Immature natural killer cell (primary cell): ENCODE measurements at places on chromosomes 5 and 9.
A peak's percentile ranks its signal among the peaks of the same experiment; 100 is the strongest.

- H3K4me1 ChIP-seq, result peaks cover 8% of the 10 kb centered on the region
- DNase-seq, result peak; percentile 60
- peak within 1 kb of the TSS; percentile 87 for H3K4me3 ChIP-seq
- peak within 1 kb of the TSS; percentile 90 for H3K27ac ChIP-seq
- no peaks in the 10 kb centered on the region for H3K36me3 ChIP-seq
- peaks cover 5% of the 10 kb centered on the region for H3K27me3 ChIP-seq
Measured at GRCh38 chr9:86098824-86099700, at the start of gene GOLM1. TSS of gene GOLM1 (minus strand) at chr9:86099558. CDS start at chr9:86079320, 20,238 bp downstream.

GRCh38 chr5:107696498-107696897 lies 25.8 kb upstream of the EFNA5 start:
- no peaks in the 10 kb centered on the region for H3K36me3 ChIP-seq
- H3K27me3 ChIP-seq, result peaks cover 1% of the 10 kb centered on the region
- no peak overlapping the region for H3K27ac ChIP-seq
- H3K4me1 ChIP-seq, result no peaks in the 10 kb centered on the region
- no peak for DNase-seq

- no peak for DNase-seq
- H3K36me3 ChIP-seq, result no peaks in the 10 kb centered on the region
- H3K4me1 ChIP-seq, result no peaks in the 10 kb centered on the region
- no peak overlapping the region for H3K4me3 ChIP-seq
Measured at GRCh38 chr9:124179196-124180071, 78.3 kb upstream of the NEK6 start.

- H3K27ac ChIP-seq, result no peak overlapping the region
- DNase-seq, result no peak
- no peaks in the 10 kb centered on the region for H3K36me3 ChIP-seq
- H3K4me1 ChIP-seq, result no peaks in the 10 kb centered on the region
- H3K4me3 ChIP-seq, result no peak overlapping the region
Measured at GRCh38 chr5:23823521-23823920, 316.1 kb downstream of the PRDM9 start.

- H3K36me3 ChIP-seq, result no peaks in the 10 kb centered on the region
- peaks cover 4% of the 10 kb centered on the region for H3K27me3 ChIP-seq
- peak; percentile 45 for DNase-seq
- peaks cover 30% of the 10 kb centered on the region for H3K4me1 ChIP-seq
Measured at GRCh38 chr9:33446240-33446945, 1.0 kb downstream of the AQP3 start.

GRCh38 chr9:120507936-120508510 lies 71.9 kb downstream of the CDK5RAP2 start:
- H3K27ac ChIP-seq, result no peak overlapping the region
- peaks cover 5% of the 10 kb centered on the region for H3K4me1 ChIP-seq
- no peak for DNase-seq
- peaks cover 2% of the 10 kb centered on the region for H3K27me3 ChIP-seq
- H3K36me3 ChIP-seq, result peaks cover 32% of the 10 kb centered on the region

- H3K4me1 ChIP-seq, result no peaks in the 10 kb centered on the region
- DNase-seq, result no peak
- H3K27me3 ChIP-seq, result peaks cover 1% of the 10 kb centered on the region
- H3K4me3 ChIP-seq, result no peak overlapping the region
- no peaks in the 10 kb centered on the region for H3K36me3 ChIP-seq
Measured at GRCh38 chr5:127418367-127418766, 99.1 kb upstream of the PRRC1 start.

GRCh38 chr9:69857131-69857530 lies 36.5 kb downstream of the CFAP95 start:
- H3K4me1 ChIP-seq, result no peaks in the 10 kb centered on the region
- H3K27ac ChIP-seq, result no peak overlapping the region
- no peaks in the 10 kb centered on the region for H3K36me3 ChIP-seq
- no peaks in the 10 kb centered on the region for H3K27me3 ChIP-seq
- no peak overlapping the region for H3K4me3 ChIP-seq
- no peak for DNase-seq

DNA sequence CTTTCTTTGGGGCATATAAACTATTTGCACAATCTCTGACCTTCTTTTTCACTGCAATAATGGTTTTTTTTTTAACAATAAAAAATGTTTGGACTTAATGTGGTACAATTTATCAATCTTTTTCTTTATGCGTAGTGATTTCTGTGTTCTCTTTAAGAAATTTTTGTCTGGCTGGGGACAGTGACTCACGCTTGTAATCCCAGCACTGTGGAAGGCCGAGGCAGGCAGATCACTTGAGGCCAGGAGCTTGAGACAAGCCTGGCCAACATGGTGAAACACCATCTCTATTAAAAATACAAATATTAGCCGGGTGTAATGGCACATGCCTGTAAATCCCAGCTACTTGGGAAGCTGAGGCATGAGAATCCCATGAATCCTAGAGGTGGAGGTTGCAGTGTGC lies 72.3 kb downstream of the STK32A start:
- no peak overlapping the region for H3K27ac ChIP-seq
- no peaks in the 10 kb centered on the region for H3K4me1 ChIP-seq
- no peak for DNase-seq
- no peaks in the 10 kb centered on the region for H3K27me3 ChIP-seq
- no peak overlapping the region for H3K4me3 ChIP-seq

DNA sequence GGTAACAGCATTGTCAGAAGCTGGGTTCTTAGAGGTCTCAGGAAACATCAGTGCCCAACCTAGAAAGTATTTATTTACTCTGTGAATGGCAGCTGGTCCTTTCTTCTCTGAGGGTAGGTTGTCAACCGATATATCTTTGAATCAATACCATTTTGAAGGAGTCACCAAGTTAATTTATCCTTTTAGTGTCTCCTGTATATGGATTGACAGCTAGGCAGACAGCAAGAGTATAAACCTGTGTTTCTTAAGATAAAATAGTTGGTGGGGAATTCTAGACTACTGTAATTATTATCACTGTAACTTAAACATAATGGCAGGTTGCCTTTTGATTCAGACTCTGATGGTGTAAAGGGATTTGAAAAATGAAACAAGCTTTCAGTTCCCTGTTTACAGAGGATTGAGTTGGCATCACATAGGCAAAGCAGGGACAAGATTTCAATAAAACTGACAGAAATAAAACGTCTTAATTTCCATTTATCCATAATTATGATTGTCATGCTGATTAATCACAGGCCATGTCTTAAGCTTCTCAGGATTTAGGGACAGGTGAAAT lies 190.8 kb upstream of the HAPLN1 start:
- no peak overlapping the region for H3K4me3 ChIP-seq
- H3K36me3 ChIP-seq, result no peaks in the 10 kb centered on the region
- H3K27ac ChIP-seq, result no peak overlapping the region
- DNase-seq, result no peak
- H3K4me1 ChIP-seq, result no peaks in the 10 kb centered on the region

DNA sequence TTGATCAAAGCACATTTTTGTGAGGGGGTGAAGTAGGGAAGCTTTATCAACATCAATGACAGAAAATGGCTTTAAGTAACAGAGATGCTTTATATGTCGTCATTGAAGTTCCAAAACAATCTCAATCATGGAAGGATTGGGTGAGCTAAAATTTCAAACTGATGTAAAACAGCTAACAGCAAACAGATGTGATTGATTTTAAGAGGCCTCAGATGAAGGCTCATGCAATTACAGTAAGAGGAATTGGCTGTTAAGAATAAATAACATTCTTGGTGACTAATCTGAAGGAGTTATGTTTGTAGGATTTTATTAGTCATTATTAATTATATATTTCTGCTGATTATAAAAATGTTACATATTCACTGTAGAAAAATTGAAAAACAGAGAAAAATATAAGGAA lies 63.5 kb upstream of the PUM3 start:
- no peaks in the 10 kb centered on the region for H3K4me1 ChIP-seq
- no peak overlapping the region for H3K27ac ChIP-seq
- no peak overlapping the region for H3K4me3 ChIP-seq
- DNase-seq, result no peak
- H3K36me3 ChIP-seq, result no peaks in the 10 kb centered on the region
- H3K27me3 ChIP-seq, result no peaks in the 10 kb centered on the region

DNA sequence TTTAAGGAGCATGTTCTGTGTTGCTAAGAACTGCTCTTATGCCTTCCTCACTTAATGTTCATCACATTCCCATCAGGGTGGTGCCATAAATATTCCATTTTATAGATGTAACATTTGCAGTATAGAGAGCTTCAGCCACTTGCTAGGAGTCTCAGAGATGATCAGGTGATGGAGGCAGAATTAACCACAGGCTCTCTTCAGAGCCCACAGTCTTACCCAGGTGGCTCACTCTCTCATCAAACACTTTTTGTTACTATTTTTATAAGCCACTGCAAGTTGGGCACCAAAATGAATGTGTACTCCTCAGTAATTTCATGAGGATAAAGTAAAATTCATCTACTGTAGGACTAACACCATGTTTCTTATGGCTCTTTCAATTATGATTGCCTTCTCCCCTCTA lies 491.5 kb upstream of the DAP start:
- no peak overlapping the region for H3K27ac ChIP-seq
- H3K27me3 ChIP-seq, result no peaks in the 10 kb centered on the region
- no peak for DNase-seq

DNA sequence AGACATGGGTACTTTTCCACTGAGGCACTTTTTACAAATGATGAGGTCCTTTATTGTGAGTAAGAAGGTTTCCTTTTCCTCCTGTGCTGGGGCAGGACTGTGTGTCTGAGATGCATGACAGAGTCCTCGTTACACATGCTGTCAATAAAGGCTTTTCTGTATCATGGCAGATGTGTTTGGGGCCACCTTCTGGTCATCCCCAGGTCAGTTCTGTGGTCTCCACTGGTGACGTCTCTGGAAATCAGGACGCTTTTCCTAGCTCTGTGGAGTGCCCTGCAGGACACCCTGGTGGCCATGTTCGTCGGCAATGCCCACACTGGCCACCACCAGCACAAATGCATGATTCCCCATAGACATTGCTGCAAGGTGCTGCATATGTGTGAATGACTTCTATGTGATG lies 2.8 kb downstream of the CMBL start:
- no peak overlapping the region for H3K4me3 ChIP-seq
- H3K27me3 ChIP-seq, result peaks cover 2% of the 10 kb centered on the region
- no peaks in the 10 kb centered on the region for H3K36me3 ChIP-seq
- no peak overlapping the region for H3K27ac ChIP-seq

GRCh38 chr9:136857581-136858412 lies 5.7 kb downstream of the MAMDC4 start:
- no peaks in the 10 kb centered on the region for H3K36me3 ChIP-seq
- H3K27ac ChIP-seq, result no peak overlapping the region
- no peaks in the 10 kb centered on the region for H3K4me1 ChIP-seq
- DNase-seq, result no peak
